ENCODE measurements at places on chromosomes 5 and 9.

GRCh38 chr9:129626625-129627284, 792 bp downstream of the NTMT1 start:
- DNase-seq = no peak

DNA sequence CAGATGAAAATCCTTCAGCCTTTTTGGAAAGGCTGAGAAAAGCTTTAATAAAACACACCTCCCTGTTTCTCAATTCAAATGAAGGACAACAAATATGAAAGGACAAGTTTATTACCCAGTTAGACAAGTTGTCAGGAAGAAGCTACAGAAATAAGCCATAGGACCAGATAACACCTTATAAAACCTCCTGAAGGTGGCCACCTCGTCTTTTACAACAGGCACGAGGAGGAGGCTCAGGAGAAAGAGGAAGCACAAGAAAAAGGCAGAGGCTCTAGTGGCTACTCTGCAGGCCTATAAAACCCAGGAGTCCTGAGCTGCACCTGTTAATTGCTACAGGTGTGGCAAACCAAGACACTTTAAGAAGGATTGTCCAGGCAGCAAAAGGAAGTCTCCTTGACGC, 352.1 kb upstream of the CDH18 start:
- no peak for DNase-seq

GRCh38 chr9:131951905-131952304, 127.8 kb downstream of the MED27 start:
- DNase-seq = no peak

GRCh38 chr5:7533941-7534340, 138.0 kb downstream of the ADCY2 start:
- no peak for DNase-seq

DNA sequence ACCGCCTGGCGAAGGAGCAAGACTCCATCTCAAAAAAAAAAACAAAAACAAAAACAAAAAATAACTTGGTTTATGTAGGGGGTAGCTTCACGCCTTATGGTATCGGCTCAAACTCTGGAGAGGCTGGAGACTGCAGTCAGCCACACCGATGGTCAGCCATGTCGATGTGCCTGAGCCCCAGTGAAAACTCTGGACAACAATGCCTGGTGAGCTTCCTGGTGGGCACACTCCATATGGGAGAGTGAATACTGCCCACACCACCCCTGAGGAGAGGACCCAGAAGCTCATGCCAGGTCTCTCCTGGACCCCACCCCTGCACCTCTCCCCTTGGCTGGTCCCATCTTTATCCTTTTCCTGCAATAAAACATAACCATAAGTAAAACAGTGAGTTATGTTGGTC, 19.6 kb downstream of the IPPK start:
- no peak for DNase-seq

DNA sequence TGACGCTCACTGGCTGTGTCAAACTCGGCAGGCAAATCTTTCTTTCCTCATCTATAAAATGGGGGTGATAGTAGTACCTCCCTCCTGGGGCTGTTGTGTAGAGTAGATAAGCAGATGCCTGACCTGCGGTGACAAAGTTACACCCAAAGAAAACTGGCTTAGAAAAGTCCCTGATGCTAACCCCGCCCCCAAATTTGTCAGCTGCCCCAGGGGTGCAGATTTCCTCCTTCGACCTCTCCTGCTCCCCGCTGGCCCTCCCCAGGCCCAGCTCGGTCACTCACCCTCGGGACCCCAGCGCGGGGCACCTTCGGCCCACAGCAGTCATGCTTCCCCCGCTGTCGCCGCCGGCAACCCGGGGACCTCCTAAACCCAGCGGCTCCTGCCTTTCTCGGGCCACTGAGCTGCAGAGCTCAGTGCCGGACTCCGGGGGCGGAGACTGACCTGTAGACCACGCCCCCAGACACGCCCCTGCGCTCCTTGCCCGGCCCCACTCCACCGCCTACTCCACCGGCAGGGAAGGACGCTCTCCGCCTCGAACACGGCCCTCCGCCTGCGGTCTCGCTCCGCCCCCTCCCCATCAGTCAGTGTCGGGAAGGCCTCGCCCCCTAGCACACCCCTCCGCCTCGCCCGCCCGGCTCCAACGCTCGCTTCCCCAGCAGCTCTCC, 7.4 kb downstream of the SH2D3C start:
- DNase-seq = peak; percentile 91

DNA sequence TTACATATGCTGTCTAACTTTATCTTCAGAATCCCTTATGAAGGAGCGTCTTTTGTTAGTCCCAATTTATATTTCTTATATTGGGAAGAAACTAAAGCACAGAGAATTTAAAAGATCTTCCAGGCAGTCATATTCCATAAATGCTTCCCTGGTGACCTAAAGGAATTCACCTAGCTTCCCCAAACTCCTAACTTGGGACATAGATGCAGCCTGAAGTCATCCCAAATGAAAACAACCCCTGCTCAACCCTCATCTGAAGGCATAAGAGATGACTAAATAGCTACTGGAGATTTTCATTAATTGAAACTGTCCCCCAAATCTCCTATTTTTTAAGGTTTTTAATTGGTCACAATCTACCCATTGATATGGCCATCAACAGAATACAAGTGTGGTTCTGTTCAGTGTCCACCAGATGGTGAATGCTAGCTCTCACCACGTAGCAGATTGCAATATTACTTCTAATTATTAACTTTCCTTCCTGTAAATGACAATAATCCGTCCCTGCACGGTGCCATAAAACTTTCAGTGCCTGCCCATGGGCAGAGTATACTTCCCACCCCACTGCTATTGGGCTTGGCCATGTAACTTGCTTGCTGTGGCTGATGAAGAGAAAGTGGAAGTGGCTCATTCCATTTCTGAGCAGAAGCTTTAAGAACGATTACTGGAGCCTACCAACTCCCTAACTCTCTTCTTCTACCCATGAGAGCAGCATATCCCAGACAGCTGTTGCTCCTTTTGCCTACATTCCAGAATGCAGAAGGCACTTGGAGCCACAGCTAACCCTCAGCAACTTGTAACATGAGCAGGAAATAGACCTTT, 18.7 kb downstream of the PRUNE2 start:
- DNase-seq = no peak

GRCh38 chr5:154486427-154486866, 8.4 kb upstream of the HAND1 start:
- DNase-seq = no peak

- DNase-seq = no peak
These were observed 88.4 kb downstream of the GALNT10 start for GRCh38 chr5:154278908-154279307.

GRCh38 chr5:57816108-57816507, 333.5 kb upstream of the ACTBL2 start:
- no peak for DNase-seq

GRCh38 chr5:136000932-136001331, 27.9 kb upstream of the TGFBI start:
- no peak for DNase-seq

DNA sequence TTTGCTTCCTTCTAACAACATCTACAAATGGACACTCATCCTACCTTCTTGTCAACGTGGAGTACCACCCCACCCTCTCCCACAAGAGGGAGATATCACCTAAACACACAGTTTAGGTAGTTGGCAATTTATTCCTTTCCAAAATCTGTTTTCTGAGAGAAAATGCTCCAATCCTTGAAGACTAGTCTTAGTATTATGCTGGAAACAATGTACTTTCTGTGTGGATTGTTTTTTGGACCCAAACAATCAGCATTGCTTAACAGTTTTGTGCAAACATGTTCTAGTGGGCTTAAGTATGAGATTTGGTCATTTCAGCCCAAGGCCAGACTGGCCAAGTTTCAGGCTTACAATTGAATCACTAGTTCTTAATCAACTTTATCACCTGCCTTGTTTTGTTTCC, 359.1 kb downstream of the ARHGEF28 start:
- DNase-seq = no peak

GRCh38 chr5:56128113-56128512, 105.0 kb downstream of the ANKRD55 start:
- no peak for DNase-seq

DNA sequence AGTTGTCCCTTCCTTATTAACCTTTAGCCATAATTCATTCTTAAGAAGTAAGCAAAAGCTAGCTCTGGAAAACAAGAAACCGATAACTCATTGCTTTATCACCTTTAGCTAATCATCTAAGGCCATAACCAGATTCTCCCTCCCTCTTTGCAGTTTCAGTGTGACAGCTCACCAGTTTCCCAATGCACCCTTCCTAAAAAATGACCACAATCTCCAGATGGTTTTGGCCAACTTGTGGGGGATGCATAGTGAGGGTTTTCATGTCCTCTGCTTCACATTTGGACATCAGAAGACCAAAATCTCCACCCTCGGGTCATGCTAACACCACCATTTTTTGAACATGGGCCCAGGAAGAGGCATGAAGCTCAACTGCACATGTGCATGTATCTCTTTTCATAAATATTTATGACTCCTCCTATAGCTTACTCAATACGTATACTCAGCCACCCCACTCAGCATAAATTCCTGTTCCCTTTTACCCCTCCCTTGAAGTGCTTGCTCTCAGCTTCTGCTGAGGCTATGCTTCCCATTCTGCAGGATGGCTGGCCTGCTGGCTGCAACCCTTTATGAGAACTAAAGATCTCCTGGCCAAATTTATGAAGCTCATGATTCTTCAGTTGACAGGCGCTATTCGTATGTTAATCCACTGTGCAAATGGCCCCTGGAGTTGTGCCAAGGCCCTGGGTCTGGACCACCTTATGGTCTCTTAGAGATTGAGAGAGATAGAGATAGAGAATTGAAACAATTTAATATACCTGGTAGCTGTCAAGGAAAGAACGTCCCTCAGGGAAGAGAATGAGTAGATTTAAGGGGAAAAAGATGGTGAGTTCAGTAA, 14.8 kb downstream of the PPP3R2 start:
- DNase-seq = no peak

GRCh38 chr5:173178369-173178910, 34.1 kb downstream of the BNIP1 start:
- DNase-seq = no peak

DNA sequence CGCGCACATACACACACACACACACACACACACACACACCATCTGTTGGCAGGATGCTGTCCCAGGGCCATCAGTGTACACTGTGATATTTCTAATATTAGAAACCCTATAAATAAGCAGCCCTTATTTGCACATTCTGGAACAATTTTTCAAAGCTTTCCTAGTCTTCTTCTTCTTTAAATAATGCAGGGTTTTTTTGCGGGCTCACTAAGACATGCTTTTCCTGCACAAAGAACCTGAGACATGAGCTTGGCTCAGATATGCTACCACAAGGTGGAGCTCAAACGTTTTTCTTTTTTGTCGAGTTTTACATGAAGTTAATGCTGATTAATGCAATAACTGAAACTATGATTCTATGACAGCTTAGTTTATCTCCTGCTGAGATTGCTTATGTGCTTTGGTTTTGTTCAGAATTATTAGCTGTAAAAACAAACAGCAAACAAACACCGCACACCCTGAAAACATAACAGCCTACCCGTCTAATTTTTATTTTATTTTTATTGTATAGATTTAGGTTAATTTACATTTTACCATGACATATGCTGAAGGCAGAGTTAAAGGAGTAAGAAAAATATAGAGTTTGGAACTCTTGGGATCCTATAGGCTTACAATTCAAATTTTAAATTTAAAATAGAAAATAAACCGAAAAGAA, 95.8 kb downstream of the ALDH1A1 start:
- DNase-seq = peak; percentile 66

DNA sequence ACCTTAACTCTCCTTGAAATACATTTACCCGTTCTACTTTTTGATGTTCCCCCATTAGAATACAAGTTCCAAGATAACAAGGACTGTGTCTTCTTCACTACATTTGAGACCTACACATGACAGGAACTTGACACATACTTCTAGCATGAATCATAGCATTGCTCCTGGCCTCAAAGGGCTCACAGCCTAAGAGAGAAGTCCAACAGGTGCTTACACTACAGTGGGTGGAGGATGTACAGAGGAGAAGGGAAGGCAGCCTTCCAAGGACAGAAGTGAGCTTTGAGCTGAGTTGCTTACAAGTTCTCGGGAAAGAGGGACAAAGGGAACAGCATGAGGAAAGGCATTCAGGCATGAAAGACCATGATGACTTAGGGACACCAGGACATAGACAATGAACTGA, 56.9 kb upstream of the MSX2 start:
- DNase-seq = no peak

Measured in urinary bladder (tissue), 4 donors.